ENCODE measurements at places on chromosomes 3 and 15. TPM values are rescaled to one million over a fixed set of nuclear protein-coding genes. Genes with fewer than 3 reads are reported as not detected.

Gene ABHD6
- polyA plus RNA-seq: 10.6 TPM

Gene ALDH1A2
- polyA plus RNA-seq: not detected

Gene TRH
- not detected for polyA plus RNA-seq

Gene CKMT1B
- not detected for polyA plus RNA-seq

Gene ECT2
- 2.4 TPM for polyA plus RNA-seq

Gene PEX11A
- polyA plus RNA-seq: 2.8 TPM

Gene ZIC1
- not detected for polyA plus RNA-seq

Gene LINGO1
- not detected for polyA plus RNA-seq

Gene AP4E1
- polyA plus RNA-seq: 5.8 TPM

Gene FHIT
- 7.4 TPM for polyA plus RNA-seq

Gene CDC25A
- not detected for polyA plus RNA-seq

Gene ERC2
- not detected for polyA plus RNA-seq

Gene CIB2
- polyA plus RNA-seq: 2.0 TPM

Gene CEP97
- 4.5 TPM for polyA plus RNA-seq

Gene ZXDC
- 24.6 TPM for polyA plus RNA-seq

DNA sequence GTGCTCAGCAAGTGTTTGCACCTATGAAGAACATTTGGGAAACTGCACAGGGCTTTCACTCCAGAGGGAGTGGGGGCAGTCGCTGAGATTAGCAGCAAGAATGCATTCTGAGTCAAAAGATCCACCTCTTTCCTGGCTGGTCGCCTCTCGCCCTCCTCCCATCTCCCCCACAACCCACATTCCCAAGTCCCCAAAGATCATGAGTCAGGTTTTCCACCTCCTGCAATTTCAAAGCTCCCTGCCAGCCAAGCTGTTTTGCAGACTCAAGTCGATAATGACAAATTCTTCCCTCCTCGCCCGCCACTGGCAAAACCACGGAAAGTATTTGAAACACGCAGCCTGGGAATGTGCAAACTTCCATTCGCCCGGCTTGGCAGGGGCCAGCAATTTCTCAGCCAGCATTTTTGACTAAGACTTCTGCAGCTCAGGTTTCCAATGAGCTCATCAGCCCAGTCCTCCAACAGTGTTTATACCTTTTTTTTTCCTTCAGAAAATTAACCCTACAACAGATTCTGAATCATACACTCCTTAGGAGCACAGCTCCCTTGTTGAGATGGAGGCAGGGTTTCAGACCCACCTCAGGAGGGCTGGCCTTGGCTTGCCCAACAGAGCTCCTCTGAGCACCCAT lies 181.4 kb downstream of the SMAD6 start:
- no peak for DNase-seq

GRCh38 chr3:149095487-149095886 lies 9.2 kb upstream of the HLTF start:
- no peak for DNase-seq

GRCh38 chr3:55544219-55544618 lies 57.1 kb upstream of the WNT5A start:
- no peak for DNase-seq

DNA sequence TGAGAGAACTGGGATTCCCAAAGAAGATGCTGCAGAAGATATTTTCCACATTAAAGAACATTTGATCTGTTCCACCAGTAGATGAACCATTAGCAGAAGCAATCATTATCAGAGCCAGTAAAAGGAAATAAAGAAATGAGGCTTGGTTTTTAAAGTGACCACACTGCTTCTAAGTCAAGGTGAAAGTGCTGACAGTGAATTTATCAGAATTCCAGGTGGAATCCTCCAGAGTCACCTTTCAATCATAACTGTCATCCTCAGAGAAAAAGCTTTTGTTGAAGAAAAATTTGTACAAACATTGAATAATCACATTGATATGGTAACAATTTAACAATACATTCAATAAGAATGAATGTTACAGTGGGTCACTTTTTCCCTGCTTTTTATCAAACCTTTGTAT lies 99.8 kb downstream of the GREM1 start:
- no peak for DNase-seq

- DNase-seq: no peak
Measured at GRCh38 chr15:93221759-93222158, 132.7 kb upstream of the RGMA start.

DNA sequence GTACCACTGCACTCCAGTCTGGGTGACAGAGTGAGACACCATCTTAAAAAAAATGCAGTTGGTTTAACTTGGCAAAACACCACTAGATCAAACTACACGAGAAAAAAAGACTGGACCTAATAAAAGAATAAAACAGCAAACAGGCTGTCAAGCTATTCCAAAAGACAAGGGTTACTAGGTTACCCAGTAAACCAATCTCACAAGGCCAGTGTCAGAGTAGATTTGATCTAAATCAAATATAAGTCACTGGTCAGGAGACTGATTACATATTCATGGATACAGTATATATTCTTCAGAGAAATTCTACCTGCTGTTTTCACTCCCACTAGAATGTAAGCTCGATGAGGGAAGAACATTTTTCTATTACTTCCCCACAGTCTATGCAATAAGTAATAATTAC lies 2.5 kb upstream of the GANC start:
- DNase-seq: no peak

DNA sequence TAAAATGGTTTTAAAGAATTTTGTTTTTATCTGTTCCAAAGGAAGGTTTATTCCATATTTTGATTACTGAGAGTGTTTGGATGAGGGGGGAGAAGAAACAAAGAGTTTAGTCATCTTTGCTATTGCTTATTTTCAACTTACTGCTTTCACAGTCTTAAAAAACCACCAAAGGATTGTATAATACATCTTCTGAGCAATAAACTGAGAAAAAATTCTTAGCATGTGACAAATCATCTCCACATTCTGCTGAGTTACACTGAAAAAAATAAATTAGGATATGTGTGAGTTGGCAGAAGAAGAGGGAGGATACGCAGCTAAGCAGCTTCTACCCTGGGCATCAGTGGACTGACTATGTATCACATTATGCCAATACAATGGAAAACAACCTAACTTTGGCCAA lies 23.2 kb upstream of the ACTC1 start:
- DNase-seq: no peak

GRCh38 chr3:45029661-45030060 lies 3.6 kb downstream of the CLEC3B start:
- no peak for DNase-seq

DNA sequence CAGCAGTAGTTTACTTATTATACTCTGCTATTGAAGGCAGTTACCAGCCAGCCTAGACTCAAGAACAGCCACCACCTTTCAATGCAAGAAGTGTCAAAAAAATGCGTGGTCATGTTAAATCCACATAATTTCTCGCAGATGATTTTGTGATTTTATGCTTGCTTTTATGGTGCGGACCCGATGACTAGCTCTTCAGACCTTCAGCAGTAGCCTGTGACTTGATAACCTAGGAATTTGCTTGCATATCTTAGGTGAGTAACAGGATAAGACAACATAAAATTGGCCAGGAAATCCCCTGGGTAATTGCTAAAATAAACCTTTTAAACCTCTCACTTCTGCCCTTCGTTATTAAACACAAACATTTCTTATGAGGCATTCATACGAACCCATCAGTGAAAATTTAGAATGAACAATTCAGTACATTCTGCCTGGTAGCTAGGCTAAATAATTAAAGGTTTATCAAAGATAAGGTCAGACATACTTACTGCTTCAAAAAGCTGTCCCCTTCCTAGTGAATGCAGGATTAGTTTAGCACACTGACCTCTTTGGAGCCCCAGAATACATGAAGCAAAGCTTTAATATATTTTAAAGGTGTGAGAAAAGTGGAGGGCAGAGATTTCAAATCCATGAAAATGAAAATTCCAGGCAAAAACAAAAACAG lies 798.8 kb downstream of the OTOL1 start:
- DNase-seq: no peak

DNA sequence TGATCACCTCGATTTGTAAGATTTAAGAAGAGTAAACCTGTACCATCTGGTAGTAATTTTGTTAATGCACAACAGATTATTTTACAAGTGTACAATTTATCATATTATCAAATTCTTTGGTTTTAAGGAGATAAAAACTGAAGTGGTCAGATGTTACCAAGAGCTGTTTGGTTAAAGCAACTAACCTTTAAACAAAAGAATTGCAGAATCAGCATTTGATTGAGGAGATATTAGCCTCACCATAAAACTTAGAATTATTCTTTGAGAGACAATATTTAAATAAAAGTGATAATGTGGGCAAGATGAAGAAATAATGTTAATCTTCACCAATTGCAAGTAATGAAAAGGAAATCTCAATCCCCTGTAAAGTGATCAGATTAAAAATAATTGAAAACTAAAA lies 1034.9 kb downstream of the ROBO1 start:
- DNase-seq: no peak

DNA sequence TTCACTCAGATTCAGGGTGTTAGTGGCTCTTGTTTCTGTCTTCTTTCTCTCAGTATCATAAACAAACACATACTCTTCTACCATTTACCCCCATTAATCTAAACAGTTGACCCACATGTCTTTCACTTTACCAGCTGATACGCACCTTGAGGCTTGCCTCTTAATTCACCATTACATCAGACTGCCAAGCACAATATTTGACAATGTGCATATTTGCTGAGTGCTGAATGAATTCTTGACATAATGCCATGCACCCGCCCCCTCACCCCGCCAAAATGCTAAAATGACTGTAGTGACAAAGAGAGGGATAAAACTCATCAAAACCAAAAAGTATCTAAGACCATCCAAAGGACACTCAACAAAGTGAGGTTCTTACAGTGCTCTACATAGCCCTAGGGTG lies 57.4 kb downstream of the NGLY1 start:
- no peak for DNase-seq

GRCh38 chr3:134312873-134313846 lies 61.1 kb downstream of the AMOTL2 start:
- DNase-seq: no peak

GRCh38 chr3:67083277-67083676 lies 85.2 kb downstream of the KBTBD8 start:
- peak; percentile 46 for DNase-seq

DNA sequence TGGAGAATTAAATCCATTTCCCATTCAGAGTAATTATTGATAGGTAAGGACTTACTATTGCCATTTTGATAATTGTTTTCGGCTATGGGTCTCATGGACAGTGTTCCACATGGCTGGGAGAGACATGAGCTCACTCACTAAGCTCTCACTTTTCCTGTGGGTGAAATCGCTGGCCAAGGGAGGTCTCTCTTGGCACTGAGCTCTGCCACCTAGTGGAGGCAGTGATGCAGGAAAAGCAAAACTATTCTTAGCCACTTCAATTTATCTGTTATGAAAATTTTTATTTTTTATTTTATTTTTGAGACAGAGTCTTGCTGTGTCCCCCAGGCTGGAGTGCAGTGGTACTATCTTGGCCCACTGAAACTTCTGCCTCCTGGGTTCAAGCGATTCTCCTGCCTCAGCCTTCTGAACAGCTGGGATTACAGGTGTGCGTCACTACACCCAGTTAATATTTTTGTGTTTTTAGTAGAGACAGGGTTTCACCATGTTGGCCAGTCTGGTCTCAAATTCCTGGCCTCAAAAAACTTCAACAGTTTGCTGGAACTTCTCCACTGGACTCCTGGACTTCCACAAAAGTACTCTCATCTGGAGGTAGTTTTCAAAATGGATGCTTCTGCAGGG lies 4.7 kb upstream of the RNF13 start:
- peak; percentile 67 for DNase-seq

DNA sequence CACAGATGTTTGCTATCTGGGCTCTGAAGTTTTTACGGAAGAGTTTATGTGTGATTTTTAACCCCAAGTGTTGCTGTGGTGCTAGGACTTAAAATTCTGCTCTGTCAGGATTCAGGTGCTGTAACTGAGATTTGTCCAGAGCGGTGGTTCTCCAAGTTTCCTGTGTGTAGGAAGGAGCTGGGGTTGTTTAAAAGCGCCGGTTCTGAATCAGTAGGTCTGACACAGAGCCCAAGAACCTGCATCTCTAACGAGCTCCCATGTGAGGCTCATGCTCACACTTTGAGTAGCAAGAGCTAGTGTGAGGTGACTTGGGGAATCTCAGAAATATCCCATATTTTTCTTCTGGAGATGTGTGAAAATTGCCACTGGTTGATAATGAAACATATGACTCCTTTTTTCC lies 325.5 kb downstream of the SATB1 start:
- no peak for DNase-seq

GRCh38 chr3:151219056-151219455 lies 16.0 kb upstream of the GPR171 start:
- no peak for DNase-seq

- DNase-seq: no peak
Measured at GRCh38 chr3:31981206-31982181, at the start of the genes OSBPL10 and ZNF860. TSS of gene OSBPL10 (minus strand) at chr3:31981262. CDS start at chr3:31981179, 83 bp downstream. TSS of gene ZNF860 (plus strand) at chr3:31981750. CDS start at chr3:31989080, 7,330 bp downstream.

GRCh38 chr3:138043266-138044029 lies 33.5 kb downstream of the CLDN18 start:
- no peak for DNase-seq

DNA sequence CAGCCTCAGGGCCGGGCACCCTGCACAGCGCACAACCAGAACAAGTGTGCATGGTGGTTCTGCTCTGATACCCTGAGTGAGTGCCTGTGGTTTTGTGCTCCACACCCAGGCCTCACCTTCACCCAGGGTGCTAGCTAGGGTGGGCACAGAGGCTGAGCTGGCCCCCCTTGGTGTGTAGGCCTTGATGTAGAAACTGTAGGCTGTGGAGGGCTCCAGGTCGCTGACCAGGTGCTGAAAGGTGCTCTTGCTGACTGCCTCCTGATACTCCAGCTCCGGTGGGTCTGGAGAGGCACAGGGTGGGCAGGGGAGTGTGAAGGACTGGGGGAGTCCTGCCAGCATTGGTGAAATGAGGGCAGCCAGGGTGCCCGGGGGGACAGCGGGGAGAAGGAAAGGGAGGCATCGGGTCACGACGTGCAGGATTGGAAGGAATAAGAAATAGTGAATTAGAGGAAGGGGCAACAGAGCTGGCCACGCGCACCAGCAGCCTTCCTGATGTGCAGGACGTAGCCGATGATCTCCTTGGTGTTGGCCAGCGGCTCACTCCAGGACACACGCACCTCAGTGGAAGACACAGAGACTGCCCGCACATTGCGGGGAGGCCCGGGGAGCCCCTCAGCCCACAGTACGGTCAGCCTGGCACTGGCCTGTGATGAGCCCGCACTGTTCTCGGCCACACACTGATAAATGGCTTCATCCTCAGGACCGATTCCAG lies 26.6 kb downstream of the RNU5B-1 start:
- DNase-seq: no peak

DNA sequence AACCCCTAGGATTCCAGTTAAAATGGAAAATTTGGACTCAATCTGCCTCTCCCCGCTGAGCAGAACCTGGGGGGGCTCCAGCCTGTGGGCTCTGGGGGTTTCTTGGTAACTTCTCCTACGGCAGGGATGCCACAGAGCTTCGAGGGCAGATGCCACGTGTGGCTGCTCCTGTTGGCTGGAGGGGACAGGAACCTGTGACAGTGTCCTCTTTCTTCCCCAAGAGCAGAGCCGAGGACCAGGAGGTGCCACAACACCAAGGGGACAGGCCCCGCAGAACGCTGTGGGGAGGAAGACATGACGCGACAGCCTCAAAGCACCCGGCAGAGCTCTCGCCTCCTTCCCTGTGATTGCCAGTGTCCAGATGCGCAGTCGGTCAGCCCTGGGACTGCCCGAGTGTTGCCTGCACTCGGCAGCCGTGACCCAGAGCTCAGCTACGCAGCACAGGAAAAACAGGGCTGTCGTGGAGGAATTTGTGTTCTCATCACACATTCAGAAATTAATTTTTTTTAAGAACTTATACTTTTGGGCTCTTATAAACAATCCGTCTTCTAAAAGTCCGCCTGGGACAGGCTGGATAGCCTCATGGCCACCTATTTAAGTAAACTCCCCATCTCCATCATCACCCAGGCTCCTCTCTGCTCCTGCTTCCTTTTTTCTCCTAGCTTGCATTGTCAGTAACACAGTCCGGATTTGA lies 131.9 kb upstream of the MEF2A start:
- DNase-seq: no peak
